T-helper 17 cell (primary cell): ENCODE measurements at places on chromosomes 11 and 22.

DNA sequence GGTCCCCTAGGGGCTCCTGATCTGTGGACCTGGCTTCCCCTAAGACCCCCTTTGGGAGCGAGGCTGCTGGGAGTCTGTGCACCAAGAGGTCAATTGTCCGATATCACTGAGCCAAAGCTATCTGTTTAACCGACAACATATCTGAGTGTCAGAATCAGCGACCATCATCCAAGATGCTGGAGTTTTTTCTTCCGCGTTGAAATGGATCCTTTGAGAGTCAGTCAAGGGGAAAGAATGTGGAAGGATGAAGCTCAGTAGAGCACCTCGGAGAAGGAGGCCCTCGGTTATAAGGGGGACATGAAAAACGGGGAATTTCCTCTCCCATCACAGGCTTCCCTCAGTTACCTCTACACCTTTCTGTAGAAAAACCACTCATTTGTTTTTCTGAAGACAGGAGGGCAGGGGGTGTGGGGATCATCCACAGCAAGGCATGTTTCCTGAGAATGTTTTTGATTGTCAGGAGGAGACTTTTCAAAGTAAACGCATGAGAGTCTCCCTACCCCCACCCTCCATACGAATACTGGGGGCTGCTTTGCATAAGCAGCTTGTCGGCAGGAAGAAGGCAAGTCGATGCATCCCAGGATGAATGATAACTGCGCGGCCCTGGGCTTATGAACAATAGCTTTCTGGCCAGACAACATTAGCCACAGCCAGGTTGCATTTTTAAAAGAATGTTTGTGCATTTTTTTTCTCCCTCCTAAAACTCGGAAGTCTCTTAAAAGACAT, 37.7 kb upstream of the CCND1 start:
- no peak for DNase-seq

DNA sequence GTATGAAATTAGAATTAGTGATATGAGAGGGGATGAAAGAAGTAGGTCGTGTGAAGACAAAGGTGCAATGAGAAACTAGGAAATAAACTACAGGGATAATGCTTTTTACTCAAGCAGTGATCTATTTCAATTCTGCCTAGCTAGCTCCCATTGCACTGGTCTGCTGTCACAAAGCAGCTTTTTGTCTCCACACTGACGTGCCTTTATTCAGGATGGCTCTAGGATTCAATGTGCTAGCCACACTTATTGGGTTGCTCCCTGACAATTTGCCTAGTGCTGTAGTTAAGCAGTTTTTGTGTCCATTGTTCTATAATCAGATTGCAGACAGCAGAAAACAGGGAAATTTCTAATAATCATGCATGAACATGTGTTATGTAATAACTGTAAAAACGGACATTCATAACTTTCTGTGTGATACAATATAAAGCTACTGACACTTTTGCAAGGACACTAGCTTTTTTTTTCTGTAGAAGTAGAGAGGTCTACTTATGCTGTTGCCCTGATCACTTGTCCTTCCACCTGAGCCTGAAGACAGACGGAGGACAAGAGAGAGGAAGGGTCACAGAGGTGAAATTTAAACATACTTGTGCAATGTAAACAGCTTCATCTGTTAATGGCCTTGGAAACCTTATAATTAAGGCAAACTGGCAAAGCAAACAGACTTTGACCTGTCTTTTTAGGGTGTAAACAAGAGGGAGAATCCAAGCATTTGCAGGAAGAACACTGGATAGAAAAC, 269.6 kb downstream of the LRRC4C start:
- no peak for DNase-seq

- DNase-seq = no peak
Observed at GRCh38 chr11:118439646-118440045, 3.4 kb downstream of the KMT2A start.

GRCh38 chr11:34789196-34789834, 126.9 kb downstream of the APIP start:
- no peak for DNase-seq

DNA sequence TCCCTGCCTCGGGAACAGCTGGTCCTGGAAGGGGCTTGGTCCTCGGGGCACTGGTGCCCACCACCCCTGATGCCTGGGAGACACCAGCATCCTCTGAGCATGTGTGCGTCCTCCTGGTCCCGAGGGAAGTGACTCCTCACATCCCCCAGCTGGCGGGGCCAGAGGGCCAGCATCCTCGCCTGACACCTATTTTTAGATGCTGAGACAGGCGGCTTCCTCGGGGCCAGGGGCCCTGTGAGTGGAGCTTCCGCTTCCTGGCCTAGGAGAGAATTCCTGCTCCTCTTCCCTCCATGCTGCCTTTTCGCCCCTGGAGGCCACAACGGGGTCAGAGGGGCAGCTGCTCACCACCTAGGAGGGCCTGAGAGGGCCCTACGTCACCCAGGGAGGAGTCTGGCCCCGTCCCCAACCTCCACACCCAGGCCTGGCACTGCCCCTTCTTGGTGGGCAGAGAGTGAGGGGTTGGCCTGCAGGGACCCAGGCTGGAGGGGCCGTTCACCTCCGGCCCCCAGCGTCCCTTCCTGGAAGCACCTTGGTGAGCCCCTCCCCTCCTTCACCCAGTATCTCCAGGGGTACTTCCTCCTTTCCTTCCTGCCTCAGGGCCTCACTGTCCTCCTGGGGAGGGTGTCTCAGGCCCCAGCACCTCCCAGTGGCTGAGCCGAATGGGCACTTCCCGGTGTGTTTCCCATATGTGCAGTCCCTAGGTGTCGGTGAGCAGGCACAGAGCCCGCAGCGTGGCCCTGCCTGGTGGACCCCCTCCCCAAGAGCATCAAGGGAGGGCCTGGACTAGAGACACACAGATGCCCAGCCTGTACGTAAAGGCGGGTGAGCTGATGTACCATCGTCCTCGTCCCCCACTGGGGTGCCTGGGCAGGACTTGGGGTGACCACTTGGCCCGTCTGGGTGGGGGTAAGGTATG, 6.1 kb downstream of the CD81 start:
- DNase-seq = no peak

- DNase-seq = no peak
Observed at GRCh38 chr22:30826670-30827355, 132.1 kb downstream of the OSBP2 start.

DNA sequence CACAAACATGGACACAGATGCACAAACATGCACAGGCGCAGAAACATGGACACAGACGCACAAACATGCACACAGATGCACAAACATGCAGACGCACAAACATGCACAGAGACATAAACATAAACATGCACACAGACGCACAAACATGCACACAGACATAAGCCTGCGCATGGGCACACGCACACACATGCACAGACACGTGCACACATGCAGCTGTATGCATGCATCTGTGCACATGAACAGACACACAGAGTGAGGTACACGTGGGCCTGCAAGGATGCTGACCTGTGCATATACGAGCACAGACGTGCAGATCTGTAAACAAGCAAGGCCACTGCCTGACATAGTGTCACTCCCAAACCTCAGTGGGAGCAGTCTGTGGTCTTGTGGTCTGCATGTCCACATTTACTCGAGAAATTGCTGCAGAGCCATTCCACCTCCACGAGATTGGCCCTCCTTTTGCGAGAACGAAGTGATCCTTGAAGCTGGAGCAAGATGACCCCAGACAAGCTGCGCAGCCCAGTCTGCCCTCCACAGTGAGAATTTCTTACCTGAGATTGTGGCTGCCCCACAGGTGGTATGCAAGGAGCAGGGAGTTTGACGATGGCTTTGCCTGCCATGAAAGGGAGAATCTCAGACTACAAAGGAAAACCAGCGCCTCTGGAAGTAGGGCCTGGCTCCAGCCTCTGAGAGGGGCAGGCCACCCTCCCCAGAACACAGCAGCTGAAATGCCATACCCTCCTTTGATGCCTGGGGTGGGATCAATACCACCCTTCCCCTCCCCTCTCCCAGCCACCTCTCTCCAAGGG, 299.9 kb downstream of the BRD1 start:
- DNase-seq = no peak

DNA sequence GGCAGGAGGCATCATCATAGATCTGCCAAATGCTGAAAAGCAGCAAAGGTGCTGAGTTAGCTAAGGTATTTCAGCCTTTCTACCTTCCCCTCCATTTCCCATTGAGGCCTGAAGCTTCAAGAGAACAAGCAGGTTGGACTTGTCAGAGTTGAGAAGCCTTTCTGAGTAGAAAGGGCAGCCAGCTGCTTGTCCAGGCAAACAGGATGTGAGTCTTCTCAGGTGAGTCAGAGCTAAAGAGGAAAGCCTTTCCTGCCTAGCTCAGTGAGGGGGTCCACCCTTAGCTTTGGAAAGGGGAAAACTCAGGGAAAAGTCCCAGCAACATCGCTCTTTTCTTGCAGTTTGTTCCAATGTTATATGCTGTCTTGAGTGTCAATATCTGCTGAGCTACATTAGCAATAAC, 13.2 kb upstream of the MPZL2 start:
- no peak for DNase-seq

GRCh38 chr11:132126973-132127899, 756.8 kb downstream of the NTM start:
- no peak for DNase-seq

DNA sequence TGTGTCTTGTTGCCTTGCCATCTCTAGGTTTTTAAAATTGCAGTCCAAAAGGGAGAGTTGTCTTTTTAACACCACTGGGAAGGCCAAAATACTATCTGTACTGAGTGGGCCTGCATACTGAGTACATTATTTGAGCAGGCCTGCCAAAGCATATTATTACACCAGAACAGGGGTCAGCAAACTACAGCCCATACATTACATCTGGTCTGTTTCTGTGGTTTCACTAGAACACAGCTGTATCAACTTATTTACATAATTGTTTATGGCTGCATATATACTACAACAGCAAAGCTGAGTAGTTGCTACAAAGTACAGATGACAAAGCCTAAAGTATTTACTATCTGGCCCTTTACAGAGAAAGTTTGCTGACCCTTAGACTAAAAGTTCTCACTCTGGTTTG, 74.0 kb downstream of the USP35 start:
- no peak for DNase-seq

GRCh38 chr11:66072518-66072917, 2.4 kb downstream of the PACS1 start:
- DNase-seq = no peak

DNA sequence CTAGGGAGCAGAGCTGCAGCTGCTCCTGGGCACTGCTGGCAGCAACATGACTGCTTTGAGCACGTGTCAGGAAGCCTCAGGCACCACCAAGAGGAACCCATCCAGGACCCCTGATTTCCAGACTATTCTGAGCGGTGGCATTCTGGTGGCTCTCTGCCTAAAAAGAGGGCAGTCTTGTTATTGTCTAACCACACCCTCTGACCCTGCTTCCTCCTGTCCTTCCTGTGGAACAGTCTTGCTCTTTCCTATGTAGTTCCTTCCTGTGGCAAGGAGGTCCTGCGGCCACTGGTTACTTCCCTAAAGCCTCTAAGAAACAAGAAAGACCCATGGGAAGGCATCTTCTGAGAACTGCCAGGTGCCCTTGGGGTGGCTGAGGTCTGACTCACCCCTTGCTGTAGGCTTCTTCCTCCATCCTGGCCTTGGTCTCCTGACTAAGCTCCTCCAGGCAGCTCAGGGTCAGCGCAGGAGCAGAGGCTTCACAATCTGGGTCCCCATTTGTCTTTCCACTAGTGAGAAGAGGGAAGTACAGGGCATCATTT, 13.1 kb upstream of the LYVE1 start:
- DNase-seq = no peak

DNA sequence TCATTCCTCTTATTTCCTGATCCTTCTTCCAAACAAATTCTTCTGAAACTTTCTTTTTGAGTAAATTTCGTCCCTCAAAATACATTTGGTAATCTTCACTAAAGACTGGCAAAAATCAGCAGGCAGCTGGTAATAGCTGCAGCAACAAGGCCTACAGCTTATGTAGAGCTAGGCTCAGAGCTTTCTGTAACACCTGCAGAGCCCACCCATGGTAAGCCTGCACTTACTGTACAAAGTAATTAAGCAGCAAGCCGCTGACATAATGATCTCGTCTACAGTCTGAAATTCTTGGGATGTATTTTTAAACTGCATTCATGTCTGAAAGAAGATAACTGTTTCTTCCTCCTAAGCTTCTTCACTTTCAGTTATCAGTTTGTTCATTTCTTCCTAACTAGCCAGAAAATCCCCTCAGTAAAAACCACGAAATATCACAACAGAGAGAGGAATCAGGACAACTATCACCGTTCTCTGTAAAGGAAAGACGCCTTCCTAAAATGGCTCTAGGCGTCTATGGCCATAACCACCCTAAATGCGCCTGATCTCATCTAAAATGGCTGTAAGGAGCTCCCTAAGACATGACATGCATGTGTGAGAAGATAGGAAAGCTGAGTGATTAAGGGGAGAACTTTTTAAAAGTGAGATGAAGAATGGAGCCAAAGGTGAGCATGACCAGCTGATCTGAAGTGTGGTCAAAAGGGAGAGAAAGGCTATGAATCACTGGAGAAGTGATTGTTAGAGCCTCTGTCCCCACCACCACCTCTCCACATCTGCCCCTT, 56.2 kb downstream of the DENND5A start:
- no peak for DNase-seq
